ENCODE measurements at places on chromosomes 5 and 9.

DNA sequence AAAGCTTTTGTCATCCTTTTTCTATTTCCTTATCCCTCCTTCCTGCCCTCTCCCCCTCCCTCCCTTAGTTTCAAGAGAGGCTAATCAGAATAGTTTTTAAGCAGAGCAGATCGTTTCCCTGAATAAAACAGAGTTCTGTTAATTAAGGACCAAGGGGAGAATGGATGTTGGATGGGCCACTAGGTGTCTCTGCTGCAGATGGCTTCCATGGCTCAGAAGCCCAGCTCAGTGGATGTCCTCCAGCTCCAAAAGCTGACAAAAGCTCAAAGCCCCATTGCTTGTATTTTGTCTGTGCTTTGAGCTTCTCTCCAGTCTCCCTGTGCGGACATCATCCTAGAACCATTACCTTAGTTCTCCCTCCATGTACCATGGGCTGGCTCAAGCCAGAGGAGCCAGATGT is 21.0 kb upstream of the NPR3 start:
- peak; percentile 27 for DNase-seq

- DNase-seq: no peak
These were observed 128.9 kb downstream of the PDE8B start for GRCh38 chr5:77339337-77339890.

DNA sequence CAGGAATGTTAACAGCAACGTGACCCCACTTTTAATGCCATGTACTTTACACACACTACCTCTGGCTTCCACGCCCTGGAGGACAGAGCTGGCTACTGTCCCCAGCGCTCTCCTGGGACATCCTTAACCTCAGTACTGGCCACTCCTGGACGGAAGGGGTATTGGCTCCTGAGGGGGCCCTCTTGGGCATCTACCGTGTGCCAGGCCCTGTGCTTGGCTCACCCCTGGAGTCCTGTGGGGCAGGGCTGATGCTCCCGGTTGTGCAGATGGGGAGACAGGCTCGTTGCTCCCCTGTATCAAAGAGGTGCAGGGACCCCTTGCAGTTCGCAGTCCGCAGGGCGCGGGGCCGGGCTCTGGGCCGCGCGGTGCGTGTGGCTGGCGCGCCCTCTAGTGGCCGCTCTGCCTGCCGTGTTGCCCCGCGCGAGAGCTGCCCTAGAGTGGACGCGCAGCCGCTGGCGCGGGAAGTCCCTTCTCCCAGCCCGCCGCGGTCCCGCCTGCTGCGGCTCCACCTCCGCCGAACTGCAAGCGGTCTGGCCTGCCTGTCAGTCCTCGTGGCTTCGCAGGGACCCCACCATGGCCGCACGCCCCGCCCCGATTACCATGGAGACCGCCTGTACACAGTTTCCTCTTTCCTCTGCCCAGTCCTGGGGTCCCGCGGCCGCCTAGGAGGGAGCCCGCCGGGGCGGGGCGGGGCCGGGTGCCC is at the start of gene WDR38:
Gene WDR38 (plus strand): TSS at position 632 of the 703 bp plus-strand sequence. CDS start 72 bp downstream, outside the sequence.
- DNase-seq: peak; percentile 82

DNA sequence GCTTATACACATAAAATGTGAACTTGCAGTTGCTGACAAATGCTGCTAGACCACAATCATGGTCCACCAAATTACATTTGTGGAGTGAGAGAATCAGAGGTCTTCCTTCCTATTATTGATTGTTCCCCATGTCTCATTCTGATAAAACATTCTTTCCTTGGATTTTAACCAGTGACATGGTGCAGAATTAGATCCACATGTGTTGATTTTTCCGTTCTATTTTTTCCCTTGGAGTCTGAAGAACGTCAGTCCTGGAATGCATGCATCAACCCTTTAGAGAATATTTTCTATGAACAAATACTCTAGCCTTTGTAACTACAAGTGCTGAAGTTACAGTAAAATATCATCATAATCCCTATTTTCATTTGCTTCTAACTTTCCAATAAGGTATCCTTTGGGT is 170.7 kb upstream of the SPRY4 start:
- no peak for DNase-seq
